H9 (cell line): ENCODE measurements at places on chromosomes 4 and X.
A peak's percentile ranks its signal among the peaks of the same experiment; 100 is the strongest.

GRCh38 chr4:10345381-10345784 is 111.8 kb downstream of the ZNF518B start:
- no peak for DNase-seq

DNA sequence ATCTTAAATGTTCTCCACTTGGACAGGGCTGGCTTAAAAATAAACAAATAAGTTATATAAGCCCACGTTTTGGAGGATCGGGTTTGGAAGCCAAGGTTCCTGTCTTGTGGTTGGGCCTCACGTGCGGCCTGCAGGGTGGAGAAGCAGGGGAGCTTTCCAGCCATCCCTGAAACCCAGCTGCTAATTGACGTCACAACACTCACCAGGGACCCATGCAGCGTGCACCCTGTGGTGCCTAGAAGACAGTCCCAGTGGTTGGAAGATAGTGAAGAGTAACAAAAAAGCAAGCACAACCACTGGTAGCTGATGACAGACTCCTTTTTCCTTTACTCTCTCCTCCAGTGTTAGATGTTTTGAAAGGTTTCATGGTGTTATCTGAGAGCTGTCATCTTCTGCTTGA is 142.0 kb upstream of the RBPJ start:
- no peak for DNase-seq

DNA sequence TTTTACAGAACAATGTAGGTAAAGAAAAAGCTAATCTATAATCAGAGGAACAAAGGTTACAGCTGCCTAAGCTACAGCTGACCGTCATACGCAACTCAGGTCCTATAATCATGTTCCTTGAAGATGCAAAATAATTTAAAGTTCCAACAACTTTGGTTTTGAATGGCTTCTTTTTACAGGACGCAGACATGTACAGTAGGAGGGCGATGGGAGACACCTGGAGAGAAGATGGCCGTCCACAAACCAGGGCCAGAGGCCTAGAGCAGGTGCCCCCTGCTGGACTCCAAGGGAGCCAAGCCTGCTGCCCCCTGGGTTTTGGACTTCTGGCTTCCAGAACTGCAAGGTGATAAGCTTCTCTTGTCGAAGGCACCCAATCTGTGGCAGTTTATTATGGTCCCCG is 10.6 kb downstream of the HGFAC start:
- peak; percentile 64 for DNase-seq

GRCh38 chr4:23932901-23933308 is 43.1 kb upstream of the PPARGC1A start:
- peak; percentile 68 for DNase-seq

- no peak for DNase-seq
Measured at GRCh38 chrX:40964633-40965586, 120.3 kb upstream of the USP9X start.

DNA sequence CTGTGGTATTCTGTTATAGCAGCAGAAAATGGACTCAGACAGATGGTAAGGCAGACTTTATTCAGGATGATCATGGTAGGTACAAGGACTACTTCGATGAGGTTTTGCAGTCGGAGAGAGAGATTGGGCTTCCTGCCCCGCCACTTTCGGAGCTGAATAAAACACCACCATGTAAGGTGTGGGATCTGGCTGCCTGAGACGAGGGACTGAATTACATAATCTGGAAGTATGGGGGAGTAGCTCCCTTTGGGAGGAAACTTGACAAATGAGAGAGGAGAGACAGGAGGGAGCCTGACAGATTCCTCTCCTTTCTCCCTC is 255.5 kb upstream of the GATB start:
- DNase-seq, result no peak
